ENCODE measurements at places on chromosomes 1 and 21. TPM values are rescaled to one million over a fixed set of nuclear protein-coding genes. Genes with fewer than 3 reads are reported as not detected.

GRCh38 chr21:41923186-41923585 lies 30.6 kb downstream of the C2CD2 start:
- H3K4me1 ChIP-seq, result peaks cover 22% of the 10 kb centered on the region
- no peak for DNase-seq
- H3K36me3 ChIP-seq, result no peaks in the 10 kb centered on the region
- no peak overlapping the region for H3K4me3 ChIP-seq
- no peak overlapping the region for H3K27ac ChIP-seq

FNDC10 gene
- total RNA-seq, result 8.7 TPM

GRCh38 chr1:145710291-145711027 lies 3.3 kb upstream of the PDZK1 start:
- no peak for DNase-seq
- no peaks in the 10 kb centered on the region for H3K27me3 ChIP-seq
- no peaks in the 10 kb centered on the region for H3K36me3 ChIP-seq
- no peak overlapping the region for H3K27ac ChIP-seq
- H3K4me3 ChIP-seq, result no peak overlapping the region

DNA sequence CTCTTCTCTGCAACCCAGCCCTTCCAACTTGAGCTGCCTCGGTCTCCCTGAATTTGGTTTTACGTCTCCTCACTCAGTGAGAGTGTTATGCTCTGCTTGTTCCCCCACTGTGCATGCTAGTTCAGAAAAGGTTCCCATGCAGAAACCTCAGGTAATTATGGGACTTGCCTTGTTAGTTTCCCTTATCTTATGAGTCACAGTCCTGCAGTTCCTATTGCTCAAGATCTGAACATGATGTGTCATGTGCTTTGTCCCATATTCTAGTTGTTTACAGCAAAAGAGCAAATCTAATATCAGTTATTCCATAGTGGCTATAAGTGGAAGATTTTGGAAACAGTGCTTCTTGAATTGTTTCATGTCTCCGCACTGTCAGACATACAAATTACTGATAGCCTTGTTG lies 74.4 kb downstream of the DUSP10 start:
- peaks cover 4% of the 10 kb centered on the region for H3K4me1 ChIP-seq
- no peaks in the 10 kb centered on the region for H3K27me3 ChIP-seq

GRCh38 chr21:36076878-36077655 lies 7.2 kb downstream of the CBR1 start:
- no peak overlapping the region for H3K4me3 ChIP-seq
- no peak overlapping the region for H3K27ac ChIP-seq
- H3K27me3 ChIP-seq, result no peaks in the 10 kb centered on the region
- DNase-seq, result no peak
- H3K36me3 ChIP-seq, result no peaks in the 10 kb centered on the region

- no peak overlapping the region for H3K4me3 ChIP-seq
- no peaks in the 10 kb centered on the region for H3K36me3 ChIP-seq
- no peak overlapping the region for H3K27ac ChIP-seq
Observed at GRCh38 chr1:182054698-182055326, 6.7 kb downstream of the ZNF648 start.

SPATA21 gene
- not detected for total RNA-seq

GRCh38 chr21:33753886-33754285 lies 111.6 kb downstream of the ITSN1 start:
- no peak for DNase-seq
- H3K27ac ChIP-seq, result no peak overlapping the region
- no peaks in the 10 kb centered on the region for H3K27me3 ChIP-seq
- no peak overlapping the region for H3K4me3 ChIP-seq

DNA sequence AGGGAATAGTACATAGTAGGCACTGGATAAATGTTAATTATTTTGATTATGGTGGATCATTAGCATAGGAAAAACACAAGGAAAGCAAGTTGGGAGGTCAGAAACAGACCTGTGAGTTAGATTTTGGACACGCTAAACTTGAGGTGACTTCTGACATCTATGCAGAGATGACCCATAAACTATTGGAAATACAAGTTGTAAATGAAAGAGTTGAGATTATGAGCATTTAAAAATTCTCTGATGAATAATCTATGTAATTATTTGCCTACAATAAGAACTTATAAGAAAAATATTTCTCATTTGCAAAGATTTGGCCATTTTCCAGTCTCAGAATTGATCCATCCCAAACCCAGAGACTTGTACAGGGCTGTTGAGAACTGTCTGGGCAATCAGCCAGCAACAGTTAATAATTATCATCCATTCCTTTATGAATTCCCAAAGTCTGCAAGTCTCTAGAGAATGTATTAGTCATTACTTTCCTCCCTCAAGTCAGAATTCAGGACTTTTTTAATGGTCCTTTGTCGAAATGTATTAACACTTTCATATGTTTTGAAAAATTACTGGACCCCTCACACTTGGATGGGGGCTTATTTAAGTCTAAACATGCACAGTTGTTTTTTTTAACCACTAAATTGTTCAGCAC lies 19.4 kb upstream of the SLAMF6 start:
- H3K4me1 ChIP-seq, result no peaks in the 10 kb centered on the region
- DNase-seq, result no peak
- no peak overlapping the region for H3K4me3 ChIP-seq
- H3K27ac ChIP-seq, result no peak overlapping the region
- no peaks in the 10 kb centered on the region for H3K36me3 ChIP-seq
- H3K27me3 ChIP-seq, result no peaks in the 10 kb centered on the region

- no peaks in the 10 kb centered on the region for H3K36me3 ChIP-seq
- H3K27ac ChIP-seq, result no peak overlapping the region
- no peak overlapping the region for H3K4me3 ChIP-seq
- DNase-seq, result no peak
- no peaks in the 10 kb centered on the region for H3K27me3 ChIP-seq
- no peaks in the 10 kb centered on the region for H3K4me1 ChIP-seq
Observed at GRCh38 chr21:14752345-14752909, 206.3 kb upstream of the SAMSN1 start.

- no peak overlapping the region for H3K27ac ChIP-seq
- H3K4me1 ChIP-seq, result no peaks in the 10 kb centered on the region
- H3K27me3 ChIP-seq, result peaks cover 2% of the 10 kb centered on the region
- no peak for DNase-seq
- no peaks in the 10 kb centered on the region for H3K36me3 ChIP-seq
Observed at GRCh38 chr1:18991585-18991984, 35.1 kb upstream of the IFFO2 start.

- H3K36me3 ChIP-seq, result peaks cover 37% of the 10 kb centered on the region
- H3K27me3 ChIP-seq, result no peaks in the 10 kb centered on the region
- no peak overlapping the region for H3K4me3 ChIP-seq
- DNase-seq, result no peak
- peaks cover 3% of the 10 kb centered on the region for H3K4me1 ChIP-seq
- no peak overlapping the region for H3K27ac ChIP-seq
Observed at GRCh38 chr1:114749835-114750234, 7.9 kb downstream of the CSDE1 start.

NPPB gene
- total RNA-seq, result 333 TPM

GRCh38 chr1:218568962-218569550 lies 223.9 kb downstream of the TGFB2 start:
- H3K4me3 ChIP-seq, result no peak overlapping the region
- H3K36me3 ChIP-seq, result no peaks in the 10 kb centered on the region
- no peaks in the 10 kb centered on the region for H3K4me1 ChIP-seq
- no peak overlapping the region for H3K27ac ChIP-seq
- peak; percentile 81 for DNase-seq

- no peak overlapping the region for H3K27ac ChIP-seq
- DNase-seq, result no peak
- no peaks in the 10 kb centered on the region for H3K4me1 ChIP-seq
- no peaks in the 10 kb centered on the region for H3K36me3 ChIP-seq
Observed at GRCh38 chr1:57752843-57753242, 329.0 kb upstream of the DAB1 start.

- H3K27me3 ChIP-seq, result peaks cover 13% of the 10 kb centered on the region
- H3K27ac ChIP-seq, result no peak overlapping the region
- H3K4me3 ChIP-seq, result no peak overlapping the region
- H3K36me3 ChIP-seq, result no peaks in the 10 kb centered on the region
- DNase-seq, result no peak
Observed at GRCh38 chr1:927748-928147, 4.0 kb downstream of the SAMD11 start.

DNA sequence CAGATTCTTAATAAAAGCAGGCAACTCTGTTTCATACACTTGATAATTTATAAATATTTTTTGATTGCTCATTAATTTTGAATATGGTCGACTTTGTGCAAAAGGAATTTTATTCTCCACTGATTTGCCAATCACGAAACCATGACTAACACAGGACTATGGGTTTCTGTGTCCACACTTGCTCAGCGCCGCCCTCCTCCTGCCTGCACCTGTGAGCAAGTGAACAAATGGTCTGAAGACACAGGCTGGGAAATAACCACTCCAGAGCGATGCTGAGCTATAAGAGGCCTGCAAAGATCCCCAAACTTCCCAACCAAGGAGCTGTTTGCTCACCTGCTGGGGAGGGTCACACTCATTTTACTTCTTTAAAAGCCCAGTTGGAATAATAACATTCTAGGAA lies 19.6 kb downstream of the ABCB10 start:
- H3K27ac ChIP-seq, result no peak overlapping the region
- DNase-seq, result no peak
- H3K4me1 ChIP-seq, result no peaks in the 10 kb centered on the region
- peaks cover 24% of the 10 kb centered on the region for H3K36me3 ChIP-seq
- no peak overlapping the region for H3K4me3 ChIP-seq

YBX1 gene
- 872 TPM for total RNA-seq

DNA sequence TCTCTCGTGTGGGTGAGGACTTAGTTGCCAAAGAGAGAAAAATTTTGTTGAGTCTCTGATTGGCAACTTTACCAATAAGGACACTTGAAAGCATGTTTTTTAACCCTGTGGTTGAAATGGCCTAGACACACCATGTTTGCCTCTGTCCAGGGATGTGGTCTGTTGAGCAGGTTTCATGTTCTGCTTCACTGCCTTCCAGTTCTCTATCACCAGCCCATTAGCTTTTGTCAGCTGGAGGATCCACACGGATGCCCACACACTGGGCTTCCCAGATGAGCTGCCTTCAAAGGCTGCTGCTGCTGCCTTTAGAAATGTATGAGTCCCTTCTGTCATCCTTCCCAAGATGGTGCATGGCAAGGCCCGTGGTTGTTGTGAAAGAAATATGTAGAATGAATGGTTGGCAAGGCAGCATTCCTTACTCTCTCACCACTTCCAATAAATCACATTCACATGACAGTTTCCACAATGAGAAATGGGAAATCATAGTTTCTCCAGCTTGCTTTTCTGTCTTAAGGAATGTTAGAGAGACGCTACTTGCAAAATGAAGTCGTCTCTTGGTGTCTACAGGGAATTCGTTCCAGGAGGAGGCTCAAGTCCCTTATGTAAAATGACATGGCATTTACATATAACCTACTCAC lies 108.2 kb upstream of the SLC35F3 start:
- H3K36me3 ChIP-seq, result no peaks in the 10 kb centered on the region
- no peaks in the 10 kb centered on the region for H3K27me3 ChIP-seq
- H3K4me1 ChIP-seq, result no peaks in the 10 kb centered on the region
- no peak overlapping the region for H3K27ac ChIP-seq
- no peak for DNase-seq

GRCh38 chr1:55060133-55060999 lies 21.0 kb downstream of the PCSK9 start:
- H3K27me3 ChIP-seq, result peaks cover 4% of the 10 kb centered on the region
- no peaks in the 10 kb centered on the region for H3K4me1 ChIP-seq
- H3K4me3 ChIP-seq, result no peak overlapping the region
- no peaks in the 10 kb centered on the region for H3K36me3 ChIP-seq
- DNase-seq, result no peak

- peaks cover 16% of the 10 kb centered on the region for H3K4me1 ChIP-seq
- H3K27me3 ChIP-seq, result peaks cover 47% of the 10 kb centered on the region
- H3K36me3 ChIP-seq, result no peaks in the 10 kb centered on the region
- peak within 1 kb of the TSS; percentile 52 for H3K4me3 ChIP-seq
- no peak for DNase-seq
Observed at GRCh38 chr1:62318756-62319544, at the start of gene KANK4. Gene KANK4, minus strand, starts transcription at chr1:62319434. Its CDS starts 37,870 bp downstream, at chr1:62281564.

DNA sequence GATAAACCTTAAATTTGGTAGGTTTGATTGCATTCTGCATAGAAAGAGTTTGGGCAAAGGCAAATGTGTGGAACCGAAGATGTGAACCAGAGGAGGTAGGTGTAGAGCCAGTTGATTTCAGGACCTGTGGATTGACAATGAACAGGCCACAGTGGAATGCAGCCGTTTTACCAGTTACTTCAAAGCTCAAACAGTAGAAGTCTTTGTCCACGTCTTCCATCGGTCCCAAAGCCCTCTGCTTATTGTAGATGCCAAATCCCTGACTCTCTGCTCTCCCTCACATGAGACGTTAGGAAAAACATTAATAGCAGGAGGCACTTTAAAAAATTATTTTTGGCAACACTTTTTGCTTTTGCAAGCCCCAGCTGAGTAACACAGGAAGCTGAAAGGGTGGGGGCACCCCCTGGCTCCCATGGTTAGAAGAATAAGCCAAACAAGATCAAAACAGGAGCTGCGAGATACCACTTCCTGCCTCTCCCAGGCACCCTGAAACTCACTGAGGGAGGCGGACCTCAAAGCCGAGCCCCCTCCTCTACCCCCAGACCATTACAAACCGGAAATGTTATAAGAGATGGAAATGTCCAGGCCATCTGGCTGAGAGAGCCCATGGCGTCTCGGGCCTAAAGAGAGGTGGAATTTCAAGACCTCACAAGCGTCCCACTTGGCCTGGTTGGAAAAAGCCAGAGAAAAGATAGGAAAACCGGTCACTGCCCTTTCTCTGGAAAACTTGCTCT lies 13.5 kb downstream of the TRAF3IP3 start:
- H3K27me3 ChIP-seq, result no peaks in the 10 kb centered on the region
- no peaks in the 10 kb centered on the region for H3K36me3 ChIP-seq
- H3K4me1 ChIP-seq, result peaks cover 23% of the 10 kb centered on the region
- DNase-seq, result peak; percentile 90
- no peak overlapping the region for H3K4me3 ChIP-seq

CLCA4 gene
- total RNA-seq, result not detected

VCAM1 gene
- total RNA-seq, result 4.6 TPM

CLCN6 gene
- total RNA-seq, result 22.4 TPM

- no peaks in the 10 kb centered on the region for H3K36me3 ChIP-seq
- H3K4me3 ChIP-seq, result no peak overlapping the region
- H3K4me1 ChIP-seq, result peaks cover 13% of the 10 kb centered on the region
- no peak overlapping the region for H3K27ac ChIP-seq
Observed at GRCh38 chr1:20126041-20126805, 6.9 kb upstream of the PLA2G2D start.

DNA sequence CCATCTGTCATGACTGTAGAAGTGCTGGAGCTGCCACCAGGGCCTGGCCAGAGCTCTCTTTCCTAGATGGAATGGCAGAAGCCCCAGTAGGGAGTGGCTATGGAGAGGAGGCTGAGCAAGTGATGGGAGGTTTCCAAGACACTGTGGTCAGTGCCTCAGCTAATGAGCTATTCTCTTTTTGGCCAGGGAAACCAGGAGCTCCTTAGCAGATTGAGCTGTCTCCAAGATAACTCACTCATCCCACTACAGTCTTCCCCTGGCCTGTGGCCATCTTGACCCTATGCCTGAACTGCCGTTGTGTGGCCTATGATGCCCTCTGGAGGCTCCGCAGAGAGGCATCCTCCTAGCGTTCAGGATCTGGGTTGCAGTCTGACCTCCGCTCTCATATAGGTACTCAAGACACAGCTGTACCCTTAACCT lies 60.5 kb downstream of the ERI3 start:
- peaks cover 4% of the 10 kb centered on the region for H3K36me3 ChIP-seq
- H3K4me3 ChIP-seq, result no peak overlapping the region
- H3K4me1 ChIP-seq, result no peaks in the 10 kb centered on the region
- DNase-seq, result peak; percentile 80

RUNX1 gene
- 84.6 TPM for total RNA-seq

LINGO4 gene
- total RNA-seq, result not detected

Measured in astrocyte (in vitro differentiated cells and primary cell).